ENCODE measurements at places on chromosomes 7 and 10. TPM values are rescaled to one million over a fixed set of nuclear protein-coding genes. Genes with fewer than 3 reads are reported as not detected.

- DNase-seq: no peak
- no peaks in the 10 kb centered on the region for H3K27me3 ChIP-seq
- no peaks in the 10 kb centered on the region for H3K4me1 ChIP-seq
- no peak overlapping the region for H3K27ac ChIP-seq
- no peak overlapping the region for H3K4me3 ChIP-seq
These were observed 107.2 kb downstream of the COBL start for GRCh38 chr7:51209426-51209825.

The RSPH10B gene
- polyA plus RNA-seq: 0.11 TPM

GRCh38 chr10:116073001-116073400 is 200.0 kb downstream of the GFRA1 start:
- DNase-seq: no peak
- H3K36me3 ChIP-seq: no peaks in the 10 kb centered on the region
- no peak overlapping the region for H3K4me3 ChIP-seq
- H3K4me1 ChIP-seq: peaks cover 6% of the 10 kb centered on the region

- H3K36me3 ChIP-seq: no peaks in the 10 kb centered on the region
- DNase-seq: no peak
- no peak overlapping the region for H3K4me3 ChIP-seq
- no peaks in the 10 kb centered on the region for H3K27me3 ChIP-seq
These were observed 35.5 kb downstream of the ARL4A start for GRCh38 chr7:12722636-12723605.

DNA sequence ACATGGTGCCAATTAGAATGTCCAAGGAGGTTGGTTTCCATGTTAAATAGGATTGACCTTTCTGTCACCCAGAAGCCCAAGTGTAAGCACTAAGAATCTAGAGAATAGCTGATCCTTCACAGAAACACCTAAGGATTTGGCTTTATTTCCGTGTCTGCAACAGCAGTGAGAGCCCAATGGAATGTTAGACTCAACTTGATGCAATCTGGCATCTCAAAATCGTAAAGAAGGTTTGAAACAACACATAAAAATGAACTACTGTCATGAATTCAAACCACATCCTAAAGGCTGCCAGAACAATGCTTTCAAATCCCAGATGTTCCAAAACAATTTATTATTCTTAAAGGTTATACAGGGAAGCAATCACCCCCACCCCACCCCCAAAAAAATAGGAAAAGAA is 18.6 kb downstream of the PPP1R3C start:
- peaks cover 2% of the 10 kb centered on the region for H3K4me1 ChIP-seq
- H3K36me3 ChIP-seq: no peaks in the 10 kb centered on the region
- H3K4me3 ChIP-seq: no peak overlapping the region

The C1GALT1 gene
- 8.8 TPM for polyA plus RNA-seq

The IL6 gene
- polyA plus RNA-seq: 0.17 TPM
